ENCODE measurements at places on chromosomes 5 and 9.

DNA sequence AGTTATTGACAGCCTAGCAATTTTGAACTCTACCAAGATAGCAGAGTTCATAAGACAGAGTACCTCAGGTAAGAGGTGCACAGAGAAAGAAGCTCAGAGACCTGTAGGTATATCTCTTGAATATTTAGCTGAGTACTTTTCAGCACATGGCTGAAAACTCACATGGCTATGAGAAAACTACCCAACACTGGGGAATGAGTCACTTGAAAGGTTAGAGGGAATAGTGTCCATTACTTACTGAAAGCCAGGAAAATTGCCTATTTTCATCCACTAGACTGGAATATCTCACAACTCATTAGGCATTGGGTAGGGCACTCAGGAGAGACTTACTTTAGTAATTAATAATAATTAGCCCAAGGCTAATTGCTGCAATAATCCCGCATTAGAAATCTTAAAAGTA is 8.3 kb downstream of the TSLP start:
- no peak for DNase-seq

GRCh38 chr9:130064621-130065020 is 10.9 kb downstream of the GPR107 start:
- no peak for DNase-seq

GRCh38 chr5:54229041-54229780 is 81.2 kb downstream of the ARL15 start:
- DNase-seq: peak; percentile 70

DNA sequence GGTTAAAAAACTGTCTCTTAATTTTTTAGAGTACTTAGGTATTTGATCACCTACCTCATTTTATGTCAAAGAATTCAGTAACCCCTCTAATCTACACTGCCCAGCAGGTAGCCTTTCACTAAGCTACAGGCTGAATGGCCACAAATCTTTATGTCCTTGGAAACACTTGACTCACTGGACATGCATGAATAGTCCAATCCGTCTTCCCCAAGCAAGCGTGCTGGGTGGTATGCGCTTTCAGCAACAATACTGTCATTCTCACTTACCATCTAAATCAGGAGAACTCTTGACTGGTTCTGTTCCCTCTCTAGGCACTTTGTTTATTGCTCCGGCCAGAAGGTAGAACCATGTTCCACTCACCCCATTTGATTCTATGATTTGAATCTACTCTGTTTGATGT is 73.1 kb downstream of the TRPM3 start:
- DNase-seq: no peak

- DNase-seq: peak; percentile 60
Measured at GRCh38 chr9:9002826-9003583, 1203.4 kb upstream of the DMAC1 start.

- DNase-seq: no peak
Measured at GRCh38 chr9:121558473-121558872, 58.8 kb upstream of the GGTA1 start.
